ENCODE measurements at places on chromosomes 1 and 21.

- DNase-seq: no peak
These were observed 10.6 kb downstream of the FAF1 start for GRCh38 chr1:50949286-50949982.

DNA sequence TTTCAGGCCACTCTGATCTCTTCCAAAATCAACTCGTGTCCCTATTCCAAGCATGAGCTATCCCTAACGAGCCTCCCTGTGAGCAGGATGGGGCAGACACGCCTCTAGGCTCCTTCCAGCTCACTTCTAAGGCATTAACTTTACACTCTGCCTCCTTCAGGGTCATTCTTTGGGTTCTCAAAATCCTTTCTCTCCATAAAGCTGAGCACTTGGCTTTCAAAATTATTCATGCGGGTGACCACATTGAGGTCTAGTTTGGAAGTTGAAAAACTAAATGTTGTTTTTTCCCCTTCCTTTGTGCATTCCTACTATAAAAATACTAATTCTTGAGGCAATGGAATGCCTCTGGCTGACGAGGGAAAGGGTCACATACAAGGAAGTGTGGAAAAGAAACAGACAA is 33.5 kb upstream of the BMP8B start:
- no peak for DNase-seq

DNA sequence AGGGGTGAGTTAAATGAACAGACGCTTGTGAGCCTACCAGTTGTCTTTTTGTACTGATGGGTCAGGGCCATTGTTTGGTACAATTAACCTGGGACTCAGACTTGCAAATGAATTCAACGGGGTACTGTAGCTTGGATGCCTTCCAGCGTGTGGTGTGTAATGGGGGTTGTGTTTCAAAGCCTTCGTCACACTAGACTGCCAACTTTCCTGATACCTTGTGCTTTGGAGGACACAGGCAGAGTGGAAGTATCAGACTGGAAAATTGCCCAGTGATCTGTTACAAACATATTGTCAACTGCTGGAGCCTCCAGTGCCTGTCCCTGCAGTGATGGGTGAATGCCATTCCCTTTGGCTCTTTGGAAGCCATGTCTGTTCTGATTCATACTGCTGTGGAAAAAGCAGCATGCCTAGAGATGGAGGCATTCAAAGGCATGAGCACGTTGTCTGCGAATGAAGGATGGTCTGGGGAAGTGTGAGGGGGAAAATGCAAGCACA is 384.5 kb downstream of the LMX1A start:
- DNase-seq: no peak

GRCh38 chr1:39835935-39836594 is 47.2 kb downstream of the TRIT1 start:
- no peak for DNase-seq

DNA sequence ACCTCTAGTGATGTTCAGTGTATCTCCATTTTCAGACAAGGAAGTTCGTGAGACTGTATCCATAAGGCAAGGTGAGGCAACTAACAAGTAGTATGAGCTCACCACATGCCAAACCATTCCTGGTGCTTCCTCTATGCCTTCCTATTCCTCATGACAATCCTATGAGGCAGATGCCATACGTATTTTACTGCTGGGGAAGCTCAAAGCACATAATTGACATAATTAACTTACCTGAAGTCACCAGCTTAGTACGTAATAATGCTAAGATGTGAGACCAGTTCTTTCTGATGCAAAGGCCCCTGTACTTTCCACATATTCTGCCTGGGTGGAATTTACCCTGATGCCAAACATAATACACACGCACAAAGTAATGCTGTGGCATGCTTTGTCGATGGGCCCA is 83.6 kb upstream of the NFIA start:
- DNase-seq: no peak

DNA sequence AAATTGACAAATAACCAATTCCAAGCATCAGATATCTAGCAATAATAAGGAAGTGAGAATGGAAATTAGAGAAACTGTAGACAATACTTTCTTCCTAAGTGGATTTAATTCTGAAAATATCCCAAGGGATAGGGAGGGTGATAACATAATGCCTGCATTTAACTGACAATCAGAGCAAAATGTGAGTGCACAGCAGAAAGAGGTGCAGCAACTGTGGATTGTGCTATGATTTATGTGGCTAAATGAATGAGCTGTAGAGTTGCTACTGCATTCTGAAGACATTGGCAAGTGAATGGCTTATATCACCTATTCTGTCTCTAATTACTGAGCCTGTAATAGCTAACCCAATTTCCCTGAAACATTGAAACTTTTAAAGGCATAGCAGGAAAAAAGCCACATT is 39.0 kb downstream of the OLFM3 start:
- no peak for DNase-seq

DNA sequence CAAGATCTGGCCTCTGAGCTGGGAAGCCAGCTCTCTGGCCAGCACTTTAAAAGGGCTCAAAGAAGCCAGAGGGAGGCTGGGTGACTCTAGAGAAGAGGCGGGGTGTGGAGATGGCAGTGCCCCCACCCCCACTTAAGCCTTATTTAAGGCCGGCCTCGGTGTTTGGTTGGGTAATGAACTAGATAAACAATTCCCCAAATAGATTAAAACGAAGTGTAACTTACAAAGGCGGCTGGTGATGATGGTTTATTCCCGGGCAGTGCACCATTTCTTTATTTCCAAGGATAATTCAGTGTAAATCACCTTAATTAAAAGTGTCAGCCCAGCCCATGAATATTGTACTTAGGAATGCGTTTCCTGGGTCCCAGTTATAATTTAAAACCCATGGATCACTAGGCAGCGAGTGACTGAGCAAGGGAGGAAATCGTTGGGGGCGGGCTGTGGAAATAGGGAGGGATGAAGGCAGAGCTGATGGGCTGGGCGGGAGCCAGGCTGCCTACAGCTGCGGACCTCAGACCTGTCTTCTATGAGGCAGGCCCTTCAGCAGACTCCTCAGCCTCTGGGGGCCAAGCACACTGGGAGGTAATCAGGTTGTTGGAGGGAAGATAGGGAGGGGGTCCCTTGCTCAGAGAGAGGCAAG is 54.9 kb downstream of the TMEM53 start:
- DNase-seq: peak; percentile 88

GRCh38 chr1:47612819-47613218 is 175.0 kb downstream of the FOXD2 start:
- no peak for DNase-seq

- no peak for DNase-seq
These were observed 17.5 kb downstream of the KPNA6 start for GRCh38 chr1:32125313-32125712.

DNA sequence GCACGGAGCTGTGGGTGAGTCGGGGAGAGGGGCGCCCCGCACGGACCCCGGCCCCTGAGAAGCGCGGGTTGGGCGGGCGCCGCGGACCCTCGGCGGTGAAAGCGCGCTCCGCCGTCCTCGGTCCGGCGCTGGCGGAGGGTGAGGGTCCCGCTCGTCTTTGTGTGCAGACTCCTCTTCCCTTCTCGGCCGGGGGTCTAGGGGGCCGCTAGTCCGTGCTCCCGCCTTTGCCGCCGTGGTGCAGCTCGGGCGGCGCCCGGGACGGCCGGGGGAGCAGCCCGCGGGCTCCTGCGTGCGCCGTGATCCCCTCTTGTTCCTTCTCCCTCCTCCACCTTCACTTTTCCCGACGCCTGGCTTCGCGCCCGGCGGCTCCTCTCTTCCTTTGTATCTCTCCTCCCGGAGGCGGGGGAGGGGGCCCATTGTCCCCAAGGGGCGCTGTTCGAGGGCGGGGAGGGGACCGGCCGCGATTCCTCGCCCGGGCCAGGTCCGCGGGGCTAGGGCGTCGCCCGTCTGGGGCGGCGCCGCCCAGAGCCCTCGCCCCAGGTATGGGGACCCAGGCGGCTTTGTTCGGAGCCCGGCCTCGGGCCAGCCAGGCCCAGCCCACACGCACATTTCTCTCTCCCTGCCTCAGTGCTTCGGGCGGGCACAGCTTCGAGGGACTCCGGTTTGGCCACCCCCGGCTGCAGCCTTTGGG is 519 bp downstream of the FNBP1L start:
- peak; percentile 44 for DNase-seq

GRCh38 chr21:32520875-32521735 is 64.2 kb downstream of the TCP10L start:
- DNase-seq: peak; percentile 84

GRCh38 chr1:3035563-3036446 is 14.5 kb downstream of the ACTRT2 start:
- no peak for DNase-seq

DNA sequence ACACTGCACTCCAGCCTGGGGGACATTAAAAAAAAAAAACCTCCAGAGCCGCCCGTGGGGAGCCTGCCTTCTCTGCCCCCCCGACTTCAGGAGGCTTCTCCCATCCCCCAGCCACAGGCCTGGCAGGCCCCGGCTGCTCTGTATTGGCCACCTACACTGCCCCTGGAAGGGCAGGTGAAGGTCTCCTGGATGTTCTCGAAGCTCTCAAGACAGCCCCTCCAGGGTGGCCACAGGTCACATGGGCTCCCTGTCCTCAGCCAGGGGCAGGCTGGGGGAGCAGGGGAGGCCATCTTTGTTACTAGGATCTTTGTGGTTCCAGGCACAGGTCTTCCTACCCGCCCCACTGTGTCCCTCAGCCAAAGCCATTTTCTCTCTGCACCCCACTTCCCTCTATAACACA is 32.8 kb downstream of the PADI6 start:
- DNase-seq: no peak

DNA sequence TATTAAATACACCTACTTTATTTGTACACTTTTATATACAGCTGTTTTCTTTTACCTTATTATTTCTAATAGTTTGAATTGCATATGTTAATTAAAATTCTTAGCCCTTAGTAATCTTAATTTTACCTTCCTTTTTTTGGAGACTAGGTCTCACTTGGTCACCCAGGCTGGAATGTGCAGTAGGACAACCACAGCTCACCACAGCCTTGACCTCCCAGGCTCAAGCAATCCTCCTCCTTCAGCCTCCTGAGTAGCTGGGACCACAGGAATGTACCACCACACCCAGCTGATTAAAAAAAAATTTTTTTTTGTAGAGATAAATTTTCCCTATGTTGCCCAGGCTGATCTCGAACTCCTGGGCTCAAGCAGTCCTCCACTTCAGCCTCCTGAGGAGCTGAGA is 15.0 kb upstream of the SDC3 start:
- DNase-seq: peak; percentile 52

GRCh38 chr1:10745886-10746455 is 50.5 kb downstream of the CASZ1 start:
- DNase-seq: no peak

GRCh38 chr1:42340901-42341300 is 5.9 kb upstream of the FOXJ3 start:
- DNase-seq: no peak

- DNase-seq: no peak
These were observed 239.3 kb downstream of the SIPA1L2 start for GRCh38 chr1:232390590-232390989.

- peak; percentile 56 for DNase-seq
These were observed 147.2 kb downstream of the CHD1L start for GRCh38 chr1:147389532-147390184.

GRCh38 chr1:225422031-225422605 is 5.7 kb downstream of the LBR start:
- DNase-seq: no peak

DNA sequence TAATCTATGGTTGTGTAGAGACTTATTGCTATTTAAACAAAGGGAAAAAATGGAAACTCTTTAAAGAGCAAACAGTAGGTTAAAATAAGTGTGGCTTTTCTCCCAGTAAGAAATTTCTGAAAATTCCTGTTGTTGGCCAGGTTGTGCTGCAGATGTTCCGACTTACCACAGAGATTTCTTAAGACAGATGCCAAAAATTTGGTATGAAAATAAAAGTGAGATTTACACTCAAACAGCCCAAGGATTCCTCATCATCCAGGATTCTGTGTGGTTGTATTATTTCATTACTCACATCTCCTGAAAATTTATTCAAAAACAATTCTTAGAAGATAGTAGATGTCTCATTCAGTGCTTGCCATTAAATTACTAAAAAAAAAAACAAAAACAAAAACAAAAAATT is 296.7 kb upstream of the PTBP2 start:
- DNase-seq: peak; percentile 67

- DNase-seq: peak; percentile 54
These were observed 56.1 kb upstream of the F3 start for GRCh38 chr1:94597701-94598100.

DNA sequence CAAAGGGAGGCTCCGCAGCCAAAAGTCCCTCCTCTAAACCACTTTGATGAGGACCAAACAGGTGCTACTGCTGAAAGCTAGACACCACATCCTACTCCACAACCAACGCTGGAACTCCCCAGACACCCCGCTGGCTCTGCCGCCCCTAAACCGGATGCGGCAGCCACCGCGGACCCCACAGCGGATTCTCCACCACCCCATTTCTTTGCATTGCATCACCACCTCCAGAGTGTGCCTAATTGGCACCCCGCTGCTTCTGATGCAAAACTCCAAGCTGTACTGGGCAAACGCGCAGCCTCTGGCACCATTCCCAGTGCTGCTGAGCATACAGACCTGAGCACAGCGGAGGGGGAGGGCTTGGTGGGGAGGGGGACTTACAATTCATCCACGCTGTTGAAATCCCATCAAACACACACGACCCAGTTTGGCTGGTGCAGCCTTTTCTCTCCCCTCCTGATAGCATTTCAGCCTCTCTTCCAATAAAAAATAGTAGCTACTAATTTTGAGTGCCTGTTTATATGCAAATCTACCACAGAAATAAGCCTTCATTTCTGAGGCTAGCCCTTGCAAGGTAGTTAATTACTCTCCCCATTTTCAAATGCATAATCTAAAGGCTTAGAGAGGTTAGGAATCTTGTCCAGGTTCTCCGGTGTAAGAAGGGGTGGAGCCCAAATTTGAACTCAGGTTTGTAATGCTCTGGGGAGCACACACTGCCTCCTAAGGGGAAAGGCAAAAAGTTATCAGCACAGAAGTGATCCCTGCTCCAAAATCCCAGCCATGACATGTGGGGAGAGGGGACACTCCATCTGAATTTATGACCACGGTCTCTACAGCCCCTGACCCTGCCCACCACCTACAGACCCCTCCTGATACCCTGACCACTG is 12.2 kb upstream of the RGS16 start:
- DNase-seq: peak; percentile 95

- DNase-seq: no peak
These were observed 3.3 kb downstream of the ACTRT2 start for GRCh38 chr1:3024588-3024987.

- DNase-seq: no peak
These were observed 872 bp downstream of the BRINP2 start for GRCh38 chr1:177171536-177172123.

GRCh38 chr21:14382486-14382834 is 486 bp downstream of the HSPA13 start:
- peak; percentile 49 for DNase-seq

DNA sequence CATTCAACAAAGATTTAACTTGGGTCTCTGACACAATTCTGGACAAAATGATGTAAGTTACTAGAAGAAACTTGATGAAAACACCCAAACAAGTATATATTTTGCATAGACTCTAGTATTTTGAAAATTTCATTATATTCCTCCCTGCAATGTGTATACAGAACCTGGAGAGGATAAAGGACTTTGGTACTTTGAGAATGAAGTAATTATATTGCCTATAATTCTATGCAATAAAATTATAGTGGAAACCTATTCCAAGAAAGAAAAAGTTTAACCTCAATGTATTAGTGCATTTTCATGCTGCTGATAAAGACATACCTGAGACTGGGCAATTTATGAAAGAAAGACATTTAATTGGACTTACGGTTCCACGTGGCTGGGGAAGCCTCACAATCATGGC is 1146.1 kb downstream of the KCNT2 start:
- no peak for DNase-seq

GRCh38 chr21:38333301-38334272 is 76.8 kb downstream of the KCNJ15 start:
- DNase-seq: peak; percentile 41

- no peak for DNase-seq
These were observed 31.3 kb upstream of the TRABD2B start for GRCh38 chr1:48028218-48029069.

Measured in fibroblast of upper back skin (primary cell).